ENCODE measurements at places on chromosomes 16 and 17. TPM values are rescaled to one million over a fixed set of nuclear protein-coding genes. Genes with fewer than 3 reads are reported as not detected.

DNA sequence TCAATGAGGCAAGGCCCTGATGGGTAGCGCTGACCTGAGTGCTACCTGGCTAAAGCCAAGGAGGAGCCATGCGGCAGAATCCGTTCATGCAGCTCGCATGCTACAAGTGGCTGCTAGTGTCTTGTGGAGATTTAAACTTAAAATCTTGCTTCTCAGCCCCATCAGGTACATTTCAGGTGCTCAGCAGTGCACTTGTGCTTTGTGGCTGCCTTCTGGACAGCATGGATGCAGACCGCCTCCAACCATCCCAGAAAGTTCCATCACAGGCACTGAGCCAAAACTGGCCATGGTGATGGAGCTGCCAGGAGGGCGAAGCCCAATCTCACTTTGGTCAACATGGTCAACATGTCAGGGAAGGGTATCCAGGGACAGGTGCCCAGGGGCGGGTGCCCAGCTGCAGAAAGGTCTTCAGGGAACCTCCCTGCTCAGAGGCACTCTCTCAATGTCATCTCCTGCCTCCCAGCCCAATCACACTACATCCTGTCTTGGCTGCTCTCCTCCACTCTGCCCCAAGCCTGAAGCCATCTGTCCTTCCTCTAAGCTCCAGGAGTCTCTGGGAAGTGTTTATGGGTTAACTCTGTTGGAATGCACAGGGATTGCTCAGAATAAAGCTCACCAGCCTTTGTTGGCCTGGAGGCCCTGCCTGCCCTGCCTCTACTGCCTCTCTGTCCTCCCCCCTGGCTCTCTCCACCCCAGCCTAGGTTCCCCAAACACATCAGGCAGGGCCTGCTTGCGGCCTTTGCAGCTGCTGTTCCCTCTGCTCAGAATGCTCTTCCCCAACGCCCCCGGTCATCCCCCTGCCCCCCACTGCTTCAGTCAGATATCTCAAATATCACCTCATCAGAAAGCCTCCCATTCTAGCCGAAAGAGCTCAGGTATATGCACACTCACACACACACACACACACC, 18.3 kb upstream of the TNFRSF13B start:
- DNase-seq, result no peak

DNA sequence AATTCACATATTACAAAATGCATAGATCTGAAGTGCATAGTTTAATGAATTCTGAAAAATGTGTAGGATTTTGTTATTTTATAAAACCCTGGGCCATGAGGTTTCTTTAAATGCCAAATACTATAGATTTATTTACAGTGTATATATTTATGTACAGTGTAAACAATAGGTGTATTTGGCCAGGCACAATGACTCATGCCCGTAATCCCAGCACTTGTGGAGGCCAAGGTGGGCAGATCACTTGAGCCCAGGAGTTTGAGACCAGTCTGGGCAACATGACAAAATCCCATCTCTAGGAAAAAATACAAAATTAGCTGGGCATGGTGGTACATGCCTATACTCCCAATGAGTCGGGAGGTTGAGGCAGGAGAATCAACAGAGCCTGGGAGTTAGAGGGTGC, 249.4 kb downstream of the PRKCA start:
- DNase-seq, result no peak

Gene OR1F1
- not detected for total RNA-seq

GRCh38 chr17:39639566-39640458, 2.9 kb downstream of the STARD3 start:
- no peak for DNase-seq

DNA sequence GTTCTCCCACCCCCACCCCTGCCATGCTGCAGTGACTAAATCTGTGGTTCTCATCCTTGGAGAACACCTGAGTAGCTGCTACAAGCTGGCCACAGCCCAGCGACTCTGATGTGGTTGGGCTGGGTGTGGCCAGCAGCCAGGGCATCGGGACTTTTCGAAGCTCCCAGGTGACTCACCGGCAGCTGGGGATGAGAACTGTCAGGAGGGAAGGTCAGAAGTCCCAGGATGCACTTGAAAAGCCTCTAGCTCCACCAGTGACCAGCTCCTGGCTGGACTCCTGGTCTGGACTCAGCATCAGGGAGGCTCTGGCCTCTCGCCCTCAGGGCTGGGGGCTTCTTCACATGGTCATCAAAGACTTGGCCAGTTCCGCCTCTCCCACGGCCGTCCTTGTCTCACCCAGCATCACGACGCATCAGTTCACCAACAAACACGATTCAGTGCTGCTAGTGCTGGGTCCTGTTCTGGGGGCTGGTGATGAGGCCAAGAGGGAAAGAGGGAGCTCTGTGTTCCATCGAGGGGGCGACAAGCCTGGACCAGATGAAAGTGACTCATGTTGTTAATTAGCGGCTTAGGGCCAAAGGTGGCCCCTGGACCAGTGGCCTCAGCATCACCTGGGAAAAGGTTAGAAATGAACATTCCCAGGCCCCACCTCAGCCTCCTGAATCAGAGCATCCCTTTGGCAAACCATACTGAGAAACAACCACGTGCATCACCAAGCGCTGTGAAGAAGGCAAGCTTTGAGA, 3.9 kb upstream of the C17orf99 start:
- DNase-seq, result peak; percentile 73
